SK-N-SH (cell line): ENCODE measurements at places on chromosomes 4 and X.
A peak's percentile ranks its signal among the peaks of the same experiment; 100 is the strongest.

DNA sequence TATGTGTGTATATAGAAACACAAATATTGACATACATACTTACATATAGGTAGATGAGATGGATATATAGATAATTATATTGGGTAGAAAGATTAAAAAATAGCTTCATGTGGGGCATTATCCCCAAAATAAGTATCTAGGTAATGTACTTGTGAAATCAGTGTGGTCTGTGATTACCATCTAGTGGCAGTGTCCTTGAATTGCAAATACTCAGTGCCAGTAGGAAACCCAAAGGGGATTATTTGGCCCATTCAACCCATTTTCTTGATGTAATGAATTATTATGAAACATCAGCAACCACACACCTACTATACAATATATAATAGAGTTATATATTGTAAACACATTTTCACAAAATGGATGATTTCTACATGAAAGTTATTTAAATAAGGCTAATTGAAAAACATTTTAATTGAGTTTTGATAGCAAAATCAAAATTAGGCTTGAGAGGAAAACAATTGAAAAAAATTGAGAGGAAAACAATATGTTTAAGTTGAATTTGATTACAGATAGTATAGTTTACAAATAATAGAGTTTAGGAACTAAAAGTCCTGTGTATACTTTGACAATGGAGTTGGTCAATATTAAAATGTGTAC, 389.4 kb downstream of the GALNTL6 start:
- peak; percentile 52 for DNase-seq

- DNase-seq, result peak; percentile 80
Observed at GRCh38 chrX:153499876-153500275, 5.1 kb downstream of the BGN start.

DNA sequence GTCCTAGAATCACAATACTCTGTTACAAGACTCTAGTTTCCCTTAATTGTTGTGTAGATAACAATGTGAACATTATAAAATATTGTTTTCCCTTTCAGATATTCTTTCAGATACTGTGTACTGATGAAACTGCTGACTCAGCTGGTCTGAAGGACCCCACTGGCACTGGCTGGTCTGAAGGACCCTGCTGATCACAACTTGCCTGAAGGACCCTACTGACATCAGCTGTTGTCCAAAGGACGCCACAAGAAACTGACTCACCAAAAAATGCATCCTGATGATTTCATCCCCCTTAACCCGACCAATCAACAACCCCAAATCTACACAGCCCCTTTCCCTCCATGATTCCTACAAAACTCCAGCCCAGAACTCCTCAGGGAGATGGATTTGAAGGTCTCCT, 258.8 kb upstream of the GNPDA2 start:
- no peak for DNase-seq

GRCh38 chr4:126637706-126638105, 995.1 kb upstream of the INTU start:
- DNase-seq, result no peak

DNA sequence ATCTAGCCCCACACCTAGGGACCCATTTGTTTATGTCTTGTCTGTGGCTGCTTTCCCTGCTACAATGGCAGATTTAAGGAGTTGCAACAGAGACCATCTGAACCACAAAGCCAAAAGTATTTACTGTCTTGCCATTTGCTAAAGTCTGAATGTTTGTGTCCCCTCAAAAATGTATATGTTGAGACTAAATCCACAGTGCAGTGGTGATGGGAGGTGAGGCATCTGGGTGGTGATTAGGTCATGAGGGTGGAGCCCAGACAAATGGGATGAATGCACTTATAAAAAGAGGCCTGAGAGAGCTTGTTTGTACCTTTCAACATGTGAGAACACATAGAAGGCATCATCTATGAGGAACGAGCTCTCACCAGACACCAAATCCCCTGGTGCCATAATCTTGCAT, 137.3 kb downstream of the TMEM144 start:
- DNase-seq, result no peak
